ENCODE measurements at places on chromosomes 3 and 15.

DNA sequence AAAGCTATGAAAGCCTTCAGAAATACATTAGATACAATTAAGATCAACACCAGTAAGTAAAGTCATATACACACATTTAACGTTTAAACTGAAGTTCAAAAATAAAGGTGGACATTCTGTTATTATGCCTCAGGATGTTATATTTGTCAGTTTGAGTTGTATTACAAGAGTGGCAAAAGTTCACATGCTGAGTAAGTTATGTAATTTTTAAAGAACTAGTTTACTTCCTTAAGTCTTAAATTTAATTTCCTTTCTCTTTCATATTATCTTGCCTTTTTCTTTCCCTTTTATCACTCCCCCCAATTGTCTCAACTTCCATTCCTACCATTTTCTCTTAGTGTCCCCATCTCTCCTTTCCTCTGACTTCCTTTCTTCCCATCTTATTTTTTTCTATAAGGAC, 4.9 kb upstream of the GPR87 start:
- DNase-seq: no peak

DNA sequence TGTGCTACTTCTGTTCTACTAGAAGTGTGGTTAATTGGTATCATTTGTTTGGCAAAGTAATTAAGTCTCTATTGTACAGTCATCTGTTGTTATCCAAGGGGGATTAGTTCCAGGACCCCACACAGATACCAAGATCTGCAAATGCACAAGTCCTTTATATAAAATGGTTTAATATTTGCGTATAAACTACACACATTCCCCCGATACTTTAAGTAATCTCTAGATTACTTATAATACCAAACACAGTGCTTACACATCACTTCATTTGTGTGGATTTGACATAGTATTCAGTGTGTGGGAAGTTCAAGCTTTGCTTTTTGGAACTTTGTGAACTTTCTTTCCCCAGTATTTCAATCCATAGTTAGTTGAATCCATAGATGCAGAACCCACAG, 50.5 kb upstream of the ABI3BP start:
- DNase-seq: no peak

- DNase-seq: no peak
Measured at GRCh38 chr3:89434621-89435380, 327.4 kb downstream of the EPHA3 start.

GRCh38 chr3:46909535-46910161, 32.1 kb downstream of the PTH1R start:
- DNase-seq: no peak

DNA sequence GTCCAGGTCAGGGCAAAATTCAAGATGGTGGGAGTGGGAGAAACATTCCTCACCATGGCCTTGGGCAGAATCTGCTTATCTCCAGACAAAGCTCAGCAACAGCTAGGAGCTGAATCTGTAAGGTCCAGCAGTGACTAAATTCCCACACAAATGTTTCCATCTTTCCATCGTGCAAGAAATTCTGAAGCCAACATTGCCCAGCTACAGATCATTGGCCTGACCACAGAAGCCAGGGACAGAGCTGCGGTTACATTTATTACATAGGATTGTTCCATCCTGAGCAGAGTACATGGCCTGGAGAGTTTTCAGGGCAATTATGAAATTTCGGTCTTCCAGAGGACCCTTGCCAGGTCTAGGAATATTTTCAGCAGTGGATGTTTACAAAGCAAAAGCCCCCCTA, 100.3 kb downstream of the LIPC start:
- DNase-seq: no peak

DNA sequence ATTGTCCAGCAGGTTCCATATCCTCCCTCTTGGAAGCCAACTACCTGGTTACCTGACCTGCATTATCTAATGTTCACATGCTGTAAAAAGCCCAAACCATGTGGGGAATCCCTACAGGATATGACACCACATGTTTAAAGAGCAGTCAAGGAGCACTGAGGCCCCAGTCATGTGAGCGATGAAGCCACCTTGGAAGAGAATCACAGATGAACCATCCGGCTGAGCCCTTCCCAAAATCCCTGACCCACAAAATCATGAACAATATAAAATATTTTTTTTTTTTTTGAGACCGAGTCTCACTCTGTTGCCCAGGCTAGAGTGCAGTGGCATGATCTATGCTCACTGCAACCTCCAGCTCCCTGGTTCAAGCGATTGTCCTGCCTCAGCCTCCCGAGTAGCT, 10.6 kb upstream of the ANKDD1A start:
- DNase-seq: no peak

GRCh38 chr3:42205800-42206514, 60.0 kb downstream of the CCK start:
- no peak for DNase-seq

DNA sequence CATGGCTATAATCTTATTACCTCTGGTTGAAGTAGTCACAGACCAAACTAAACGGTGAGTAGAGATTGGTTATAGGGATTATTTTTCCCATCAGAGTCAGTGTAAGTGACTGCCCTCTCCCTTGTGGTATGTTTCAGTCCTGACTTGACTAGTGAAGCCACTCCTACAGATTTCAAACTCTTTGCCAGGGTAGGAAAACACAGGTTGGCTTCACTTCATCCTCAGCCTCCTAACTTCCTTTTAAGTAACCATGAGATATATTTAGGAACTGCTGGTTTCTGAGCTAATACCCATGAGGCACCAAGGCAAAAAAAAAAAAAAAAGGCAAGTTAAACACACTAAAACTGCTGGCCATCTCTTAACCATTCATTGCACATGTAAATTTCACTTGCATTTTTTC, 349.2 kb upstream of the MCTP2 start:
- DNase-seq: no peak

- DNase-seq: no peak
Measured at GRCh38 chr15:66730168-66731021, 28.4 kb downstream of the SMAD6 start.

GRCh38 chr15:51075364-51075763, 19.3 kb downstream of the TNFAIP8L3 start:
- no peak for DNase-seq

DNA sequence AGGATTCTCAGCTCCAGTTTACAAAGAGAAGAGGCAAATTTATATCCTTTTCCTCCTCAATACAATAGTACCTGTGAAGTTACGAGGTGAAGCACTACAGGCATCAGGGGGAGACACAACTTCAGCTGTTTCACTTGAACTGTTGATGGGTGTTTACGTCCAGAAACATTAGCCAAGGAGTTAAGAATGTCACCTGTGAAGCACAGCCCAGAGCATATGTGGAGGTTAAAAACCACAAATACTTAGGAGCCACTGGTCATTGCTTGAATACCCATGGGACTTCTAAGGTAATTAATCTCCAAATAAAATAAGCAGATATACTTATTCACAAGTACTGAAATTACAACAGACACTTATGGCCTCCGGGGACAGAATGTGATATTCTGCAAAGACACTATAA, 246.5 kb downstream of the ULK4 start:
- no peak for DNase-seq

GRCh38 chr15:90154861-90155626, 46.1 kb upstream of the SEMA4B start:
- no peak for DNase-seq

DNA sequence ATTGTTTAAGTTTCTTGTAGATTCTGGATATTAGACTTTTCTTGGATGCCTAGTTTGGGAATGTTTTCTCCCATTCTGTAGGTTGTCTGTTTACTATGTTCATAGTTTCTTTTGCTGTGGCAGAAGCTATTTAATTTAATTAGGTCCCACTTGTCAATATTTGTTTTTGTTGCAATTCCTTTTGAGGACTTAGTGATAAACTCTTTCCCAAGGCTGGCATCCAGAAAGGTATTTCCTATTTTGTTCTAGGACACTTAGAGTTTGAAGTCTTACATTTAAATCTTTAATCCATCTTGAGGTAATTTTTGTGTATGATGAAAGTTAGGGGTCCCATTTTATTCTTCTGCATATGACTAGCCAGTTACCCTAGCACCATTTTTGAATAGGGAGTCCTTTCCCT, 54.9 kb downstream of the MME start:
- no peak for DNase-seq

DNA sequence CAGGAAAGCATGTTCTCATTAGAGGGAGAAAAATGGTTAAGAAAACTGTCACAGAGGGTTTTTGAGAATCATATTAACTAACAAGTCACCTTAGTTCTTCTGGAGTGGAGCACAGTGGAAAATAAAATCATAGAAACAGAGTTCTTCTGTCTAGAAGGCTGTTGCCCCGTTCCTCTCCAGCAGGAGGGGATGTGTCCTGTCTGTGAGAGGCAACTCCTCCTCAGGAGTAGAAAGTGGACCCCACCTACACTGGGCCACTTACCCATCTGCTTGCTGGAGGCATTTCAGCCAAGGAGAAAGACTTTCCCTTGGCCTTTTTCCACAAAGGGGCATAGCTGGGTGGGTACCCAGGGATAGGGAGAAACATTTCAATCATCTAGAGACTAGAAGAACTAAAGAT, 106.6 kb downstream of the SSR3 start:
- no peak for DNase-seq

DNA sequence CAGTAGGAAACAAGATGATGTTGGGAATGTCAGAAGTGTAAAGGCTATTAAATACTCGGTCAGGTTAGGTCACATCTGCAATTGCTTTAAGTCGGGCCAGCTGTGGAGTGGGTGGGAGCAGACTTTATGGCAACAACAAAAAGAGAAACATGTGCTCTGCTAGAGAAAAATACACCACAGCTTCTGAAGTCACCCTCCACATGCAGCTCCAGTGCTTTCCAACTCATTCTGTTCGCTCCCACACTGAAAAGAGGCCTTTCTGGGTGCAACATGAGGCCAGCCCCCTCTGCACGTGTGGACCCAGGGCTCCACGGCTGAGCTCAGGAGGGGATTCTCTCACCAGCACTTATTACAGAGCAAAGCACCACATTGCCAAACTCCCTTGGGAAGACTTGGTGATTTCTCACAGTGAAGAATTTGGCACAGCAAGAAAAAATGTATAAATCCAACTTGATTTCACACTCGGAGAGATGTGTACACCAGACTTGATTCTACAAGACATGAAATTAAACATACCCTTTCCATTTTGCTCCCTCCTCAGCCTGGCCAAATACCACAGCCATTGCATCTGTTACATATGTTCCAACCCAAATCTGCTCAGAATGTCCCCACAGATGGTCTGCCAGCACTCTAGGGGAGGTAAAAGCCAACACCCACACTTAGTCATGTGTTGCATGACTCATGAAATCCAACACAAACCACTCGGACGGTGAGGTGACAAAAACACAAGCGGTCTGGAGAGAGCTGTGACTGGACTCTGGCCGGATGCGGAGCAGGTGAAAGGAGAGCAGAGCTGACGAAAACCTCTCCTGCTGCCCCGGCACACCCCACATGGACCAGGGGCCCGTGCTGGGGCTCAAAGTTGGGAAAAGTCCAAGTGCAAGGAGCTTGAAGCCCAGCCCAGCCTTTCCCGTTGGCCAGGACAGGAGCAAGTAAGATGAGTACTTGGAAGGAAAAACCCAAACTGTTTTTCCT, 74.6 kb downstream of the ITGB5 start:
- no peak for DNase-seq

GRCh38 chr15:90487186-90487585, 42.5 kb upstream of the CRTC3 start:
- no peak for DNase-seq

- DNase-seq: no peak
Measured at GRCh38 chr3:44060164-44060563, 181.5 kb upstream of the TOPAZ1 start.

DNA sequence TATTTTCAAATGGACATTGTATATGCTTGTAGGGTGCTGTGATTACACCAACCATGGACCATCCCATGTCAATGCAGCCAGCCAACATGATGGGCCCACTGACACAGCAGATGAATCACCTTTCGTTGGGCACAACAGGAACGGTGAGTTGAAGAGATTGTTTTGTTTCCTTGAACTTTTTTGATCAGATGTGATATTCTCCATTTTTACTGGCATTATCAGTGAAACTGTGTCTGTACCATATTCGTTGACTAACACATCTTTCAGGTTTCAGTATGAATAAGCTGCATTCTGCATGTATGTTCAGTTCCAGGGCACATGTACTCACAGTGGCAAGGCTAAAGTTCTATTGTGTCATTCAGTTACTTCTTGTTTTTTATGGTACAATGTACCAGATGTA, 655.2 kb downstream of the RBMS3 start:
- DNase-seq: no peak

DNA sequence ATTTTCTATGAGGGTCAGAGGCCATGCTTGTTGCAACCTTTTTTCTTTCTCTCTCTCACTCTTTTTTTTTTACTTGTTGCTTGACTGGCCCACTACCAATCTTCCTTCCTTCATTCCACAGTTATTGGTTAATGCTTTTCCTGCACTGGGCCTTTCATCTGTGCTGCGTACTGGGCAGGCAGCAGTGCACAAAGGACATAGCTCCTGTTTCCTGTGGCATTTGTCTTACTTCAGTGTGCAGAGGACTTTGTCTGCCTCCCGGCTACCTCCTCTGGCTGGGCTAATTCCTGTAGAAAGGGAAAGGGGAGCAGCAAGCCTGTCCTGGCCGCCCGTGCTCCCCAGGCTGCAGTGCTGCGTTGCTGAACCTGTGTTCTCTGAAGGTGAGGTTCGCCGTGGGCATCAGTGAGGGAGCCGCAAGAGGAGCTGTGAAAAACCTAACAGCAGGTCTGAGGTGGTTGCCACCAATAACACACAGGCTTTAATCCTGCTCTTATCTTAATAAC, 93.7 kb upstream of the RGMA start:
- DNase-seq: no peak

DNA sequence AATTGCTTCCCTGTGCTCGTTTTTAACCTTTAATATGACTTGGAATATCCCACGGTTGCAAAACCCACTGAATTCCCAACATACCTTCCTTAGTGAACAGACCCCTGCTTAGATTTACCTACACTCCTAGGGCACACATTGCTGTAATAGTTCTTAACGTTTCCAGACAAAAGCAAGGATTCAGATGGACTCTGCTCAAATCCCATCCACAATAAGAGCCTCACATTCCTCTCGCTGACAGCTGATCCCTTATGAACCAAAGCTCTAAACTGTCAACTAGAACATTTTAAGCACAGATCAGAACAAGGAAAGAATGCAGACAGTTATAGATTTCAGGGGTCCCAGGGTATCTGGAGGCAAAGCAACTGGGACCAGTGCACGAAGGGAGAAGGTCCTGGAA, 248.3 kb upstream of the ICE2 start:
- DNase-seq: no peak

DNA sequence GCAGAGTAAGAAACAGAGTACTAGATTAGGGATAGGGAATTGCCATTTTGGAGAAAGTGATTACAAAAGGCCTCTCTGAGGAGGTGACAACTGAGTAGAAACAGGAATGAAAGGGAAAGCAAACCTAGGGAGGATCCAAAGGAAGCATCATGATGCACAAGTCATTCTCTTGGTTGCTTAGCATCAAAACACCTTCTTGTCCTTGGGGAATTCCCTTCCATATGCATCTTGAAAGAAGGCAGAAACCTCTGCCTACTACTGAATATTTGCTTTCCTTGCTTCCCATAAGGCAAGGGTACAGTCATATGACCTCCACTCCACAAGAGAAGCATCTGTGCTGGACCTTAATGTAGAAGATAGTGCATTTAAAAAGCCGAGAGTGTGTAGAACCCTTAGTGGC, 24.1 kb downstream of the GABPB1 start:
- no peak for DNase-seq

GRCh38 chr3:190086191-190086590, 34.5 kb downstream of the P3H2 start:
- DNase-seq: no peak
